SIG-M5 (cell line): ENCODE measurements at places on chromosomes 7 and 10.

DNA sequence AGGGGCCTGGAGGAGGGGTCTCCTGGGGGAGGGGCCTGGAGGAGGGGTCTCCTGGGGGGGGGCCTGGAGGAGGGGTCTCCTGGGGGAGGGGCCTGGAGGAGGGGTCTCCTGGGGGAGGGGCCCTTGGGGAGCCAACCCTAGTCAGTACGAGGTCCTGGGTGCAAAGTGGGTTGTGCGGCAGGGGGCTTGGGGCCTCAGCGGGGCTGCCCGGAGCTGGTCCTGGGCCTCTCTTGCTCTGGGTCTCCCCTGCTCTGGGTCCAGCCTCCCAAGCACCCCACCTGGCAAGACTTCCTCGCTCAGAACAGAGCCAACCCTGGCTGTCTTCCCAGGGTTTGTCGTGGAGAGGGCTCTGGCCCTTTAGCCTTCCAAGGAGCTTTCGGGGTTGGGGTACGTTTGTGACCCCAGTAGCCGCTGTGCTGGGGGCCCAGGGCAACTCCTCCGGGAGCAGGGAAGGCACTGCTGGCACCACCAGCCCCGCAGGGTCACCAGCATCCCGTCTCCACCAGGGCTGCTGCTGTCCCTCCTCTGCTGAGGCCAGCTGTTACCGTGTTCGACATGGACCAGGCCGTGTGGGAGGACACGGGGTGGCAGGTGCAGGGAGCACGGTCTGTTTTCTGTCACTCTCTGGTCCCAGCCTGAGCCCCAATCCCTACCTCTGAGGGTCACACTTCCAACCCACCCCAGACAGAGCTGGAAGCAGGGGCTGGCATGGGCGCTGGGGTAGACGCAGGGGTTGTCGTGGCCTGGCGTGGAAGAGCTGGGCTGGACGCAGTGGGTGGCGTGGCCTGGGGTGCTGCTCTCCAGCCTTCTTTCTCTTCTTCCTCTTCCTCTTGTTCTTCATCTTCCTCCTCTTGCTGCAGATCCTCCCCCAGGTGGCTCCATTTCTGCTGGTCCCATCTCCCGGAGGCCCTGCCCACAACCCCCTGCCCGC is 22.8 kb downstream of the PWWP2B start:
- DNase-seq, result no peak

DNA sequence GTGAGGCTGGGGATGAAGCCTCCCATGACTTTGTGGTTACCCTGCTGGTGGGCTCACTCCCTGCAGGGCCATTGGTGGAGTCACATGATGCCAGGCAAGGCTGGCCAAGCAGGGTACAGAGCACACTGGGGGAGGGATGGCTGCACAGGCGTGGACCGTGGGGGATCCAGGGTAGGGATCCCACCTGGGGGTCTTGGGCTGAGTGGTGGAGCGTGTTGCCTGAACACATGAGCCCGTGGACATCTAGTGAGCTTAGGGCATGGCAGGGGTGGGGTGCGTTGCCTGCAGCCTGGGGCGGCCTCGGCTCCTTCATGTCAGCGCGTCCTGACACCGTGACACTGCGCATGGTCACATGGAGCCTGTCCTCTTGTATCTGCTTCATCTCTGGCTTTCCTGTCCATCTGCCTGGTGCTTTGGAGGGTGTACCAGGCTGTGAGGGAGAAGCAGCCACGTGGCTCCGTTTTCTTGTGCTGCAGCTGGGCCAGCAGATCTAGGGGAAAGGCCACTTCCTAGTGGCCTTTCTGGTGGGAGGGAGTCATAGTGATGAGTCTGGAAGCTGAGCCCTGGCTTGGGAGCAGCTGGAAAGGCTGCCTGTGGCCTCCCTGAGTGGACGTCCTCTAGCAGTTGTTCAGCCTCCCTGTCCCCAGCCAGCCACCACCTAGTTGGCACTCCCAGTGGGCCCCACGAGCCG is 96.2 kb downstream of the LHPP start:
- no peak for DNase-seq

DNA sequence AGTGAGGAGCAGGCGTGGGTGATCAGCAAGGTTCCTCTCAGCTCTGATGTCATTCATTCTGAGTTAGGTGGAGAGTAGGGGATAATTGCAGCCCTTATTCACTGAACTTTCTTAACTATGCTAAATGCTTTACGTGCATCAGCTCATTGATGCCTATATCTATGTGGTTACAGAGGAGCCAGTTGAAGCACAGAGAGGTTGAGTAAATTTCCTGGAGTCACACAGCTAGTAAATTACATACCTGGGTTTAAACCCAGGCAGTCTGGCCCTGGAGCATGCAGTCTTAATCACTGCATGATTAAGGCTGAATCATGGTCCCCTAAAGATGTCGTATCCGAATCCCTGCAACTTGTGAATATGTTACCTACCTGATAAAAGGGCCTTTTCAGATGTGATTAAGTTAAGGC is 99.6 kb downstream of the GRK5 start:
- DNase-seq, result no peak

DNA sequence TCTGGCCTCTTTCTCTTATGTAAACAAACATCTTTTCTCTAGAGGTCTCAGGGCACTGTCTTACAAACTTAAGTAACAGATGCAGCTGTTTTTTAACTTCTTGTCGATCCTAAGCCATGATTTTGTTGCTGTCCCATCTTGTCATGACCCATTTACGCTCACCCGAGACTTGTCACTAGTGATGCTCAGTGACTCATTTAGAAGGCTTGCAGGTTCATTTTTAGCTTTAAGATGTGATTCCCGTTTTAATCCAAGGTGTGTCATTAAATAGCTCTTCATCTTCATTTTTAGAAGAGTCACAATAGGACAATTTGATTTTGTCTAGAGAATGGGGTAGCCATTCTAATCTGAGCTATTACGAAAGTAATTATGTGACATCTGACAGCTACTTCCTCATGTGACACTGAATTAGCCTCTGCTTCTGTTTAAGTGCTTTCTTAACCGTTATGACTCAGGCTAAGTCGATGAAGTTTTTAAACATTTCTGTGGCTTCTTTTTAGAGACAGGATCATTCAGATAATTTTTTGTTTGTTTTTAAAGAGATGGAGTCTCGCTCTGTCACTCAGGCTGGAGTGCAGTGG is 42.7 kb downstream of the SPDYE5 start:
- peak; percentile 65 for DNase-seq

- DNase-seq, result no peak
Measured at GRCh38 chr7:12943781-12944180, 256.3 kb downstream of the ARL4A start.

- no peak for DNase-seq
Measured at GRCh38 chr7:54864663-54865062, 105.7 kb upstream of the SEC61G start.

DNA sequence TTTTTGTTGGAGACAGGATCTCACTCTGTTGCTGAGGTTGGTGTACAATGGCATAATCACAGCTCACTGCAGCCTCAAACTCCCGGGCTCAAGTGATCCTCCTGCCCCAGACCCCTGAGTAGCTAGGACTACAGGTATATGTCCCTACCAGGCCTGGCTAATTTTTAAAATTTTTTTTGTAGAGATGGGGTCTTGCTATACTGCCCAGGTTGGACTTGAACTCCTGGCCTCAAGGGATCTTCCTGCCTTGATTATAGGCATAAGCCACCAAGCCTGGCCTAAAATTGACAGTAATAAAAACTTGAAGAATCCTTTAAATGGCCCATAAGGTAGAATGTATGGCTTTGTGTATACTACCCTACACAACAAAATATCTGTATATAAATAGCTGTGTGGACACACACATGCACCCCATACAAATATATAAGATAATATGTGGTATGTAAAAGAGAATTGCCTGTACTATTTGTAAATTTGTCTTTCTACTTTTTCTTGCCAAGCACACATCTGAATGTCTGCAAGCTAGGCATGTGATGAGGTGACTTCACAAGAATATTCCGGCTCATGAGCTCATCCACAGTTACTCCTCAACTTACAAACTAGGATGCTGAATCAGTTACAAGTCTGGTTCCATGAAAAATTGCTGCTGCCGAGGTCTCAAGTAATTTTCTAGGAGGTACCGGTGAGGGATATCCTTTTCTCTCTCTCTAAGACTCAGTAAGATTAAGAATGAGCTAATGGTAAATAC is 26.6 kb downstream of the POLR3A start:
- no peak for DNase-seq
